RPMI7951 (cell line): ENCODE measurements at places on chromosomes 3 and 15. TPM values are rescaled to one million over a fixed set of nuclear protein-coding genes. Genes with fewer than 3 reads are reported as not detected.

Gene GPR160
- total RNA-seq = 0.24 and 0.29 TPM in 2 replicates

Gene SH2D7
- not detected in 2 replicates for total RNA-seq

Gene PP2D1
- not detected in 2 replicates for total RNA-seq

Gene IL12A
- total RNA-seq = 0.49 and 0.72 TPM in 2 replicates

Gene HEG1
- total RNA-seq = 27.4 and 29.3 TPM in 2 replicates

Gene BTD
- total RNA-seq = 37.7 and 38.5 TPM in 2 replicates

Gene PSTPIP1
- 0.29 TPM in 1 of 2 replicates, not detected in the other for total RNA-seq

Gene FAM43A
- total RNA-seq = 1.8 and 3.5 TPM in 2 replicates

Gene CATSPER2
- 0.60 and 1.9 TPM in 2 replicates for total RNA-seq

Gene STRIT1
- not detected in 2 replicates for total RNA-seq

Gene TRH
- total RNA-seq = not detected in 2 replicates

Gene FBXO40
- total RNA-seq = under 0.01 TPM in 2 replicates

Gene CDCP1
- 75.6 and 78.0 TPM in 2 replicates for total RNA-seq

Gene CLDND1
- total RNA-seq = 153 and 181 TPM in 2 replicates

Gene CCNDBP1
- 89.4 and 90.1 TPM in 2 replicates for total RNA-seq

Gene SSR3
- total RNA-seq = 287 and 330 TPM in 2 replicates

Gene DLEC1
- total RNA-seq = not detected in 2 replicates

Gene WDR72
- 0.39 TPM in 1 of 2 replicates, not detected in the other for total RNA-seq

Gene SLC12A1
- 0.10 TPM in 1 of 2 replicates, not detected in the other for total RNA-seq

Gene CD276
- total RNA-seq = 72.2 and 84.3 TPM in 2 replicates

Gene C3orf20
- total RNA-seq = not detected in 2 replicates

Gene GRK7
- 0.10 TPM in 1 of 2 replicates, not detected in the other for total RNA-seq

Gene MITF
- total RNA-seq = 4.0 and 4.3 TPM in 2 replicates

Gene VGLL3
- total RNA-seq = 10.4 and 19.8 TPM in 2 replicates

Gene C3orf49
- not detected in 2 replicates for total RNA-seq

Gene CXCR6
- not detected in 2 replicates for total RNA-seq

Gene SLC25A38
- total RNA-seq = 26.1 and 27.1 TPM in 2 replicates

Gene SPATA12
- total RNA-seq = 0.39 TPM in 1 of 2 replicates, not detected in the other

Gene VPS18
- total RNA-seq = 14.9 and 18.4 TPM in 2 replicates
